ENCODE measurements at places on chromosomes 7 and 10.
A peak's percentile ranks its signal among the peaks of the same experiment; 100 is the strongest.

DNA sequence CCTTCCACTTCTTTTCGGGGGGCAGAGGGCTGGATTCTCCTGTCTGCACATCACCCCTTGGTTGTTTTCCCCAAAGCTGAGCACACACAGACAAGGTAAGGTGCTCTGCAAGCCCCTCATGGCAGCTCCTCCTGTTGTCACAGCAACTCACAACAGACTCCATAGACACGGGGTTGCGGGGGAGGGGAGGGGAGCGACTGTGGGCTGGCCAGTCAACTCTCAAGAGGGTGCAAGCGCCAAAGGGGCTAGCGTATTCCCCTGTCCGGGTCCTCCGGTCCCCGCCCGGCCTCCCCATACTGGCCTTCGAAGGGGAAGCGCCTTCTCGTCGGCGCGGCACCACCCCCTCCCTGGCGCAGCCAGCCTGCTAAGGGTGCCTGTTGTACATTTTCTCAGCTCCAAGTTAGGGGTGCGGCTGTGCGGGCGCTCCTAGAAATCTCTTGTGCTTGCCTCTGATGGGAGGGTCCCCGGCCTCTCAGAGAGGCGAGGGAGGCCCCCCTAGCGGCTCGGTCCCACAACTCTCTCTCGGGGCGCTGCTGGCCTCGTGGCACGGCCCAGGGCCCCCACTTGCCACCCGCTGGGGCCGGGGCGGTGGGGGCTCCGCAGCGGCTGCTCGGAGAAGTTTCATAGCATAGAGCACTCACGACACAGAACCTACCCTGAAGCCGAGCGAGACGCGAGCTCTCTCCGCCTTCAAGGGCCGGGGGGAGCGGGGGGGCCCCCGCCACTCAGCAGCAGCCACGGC is 498 bp downstream of the RHOBTB1 start:
- DNase-seq: peak; percentile 62

- no peak for DNase-seq
Observed at GRCh38 chr7:151599401-151600227, 79.9 kb upstream of the RHEB start.

DNA sequence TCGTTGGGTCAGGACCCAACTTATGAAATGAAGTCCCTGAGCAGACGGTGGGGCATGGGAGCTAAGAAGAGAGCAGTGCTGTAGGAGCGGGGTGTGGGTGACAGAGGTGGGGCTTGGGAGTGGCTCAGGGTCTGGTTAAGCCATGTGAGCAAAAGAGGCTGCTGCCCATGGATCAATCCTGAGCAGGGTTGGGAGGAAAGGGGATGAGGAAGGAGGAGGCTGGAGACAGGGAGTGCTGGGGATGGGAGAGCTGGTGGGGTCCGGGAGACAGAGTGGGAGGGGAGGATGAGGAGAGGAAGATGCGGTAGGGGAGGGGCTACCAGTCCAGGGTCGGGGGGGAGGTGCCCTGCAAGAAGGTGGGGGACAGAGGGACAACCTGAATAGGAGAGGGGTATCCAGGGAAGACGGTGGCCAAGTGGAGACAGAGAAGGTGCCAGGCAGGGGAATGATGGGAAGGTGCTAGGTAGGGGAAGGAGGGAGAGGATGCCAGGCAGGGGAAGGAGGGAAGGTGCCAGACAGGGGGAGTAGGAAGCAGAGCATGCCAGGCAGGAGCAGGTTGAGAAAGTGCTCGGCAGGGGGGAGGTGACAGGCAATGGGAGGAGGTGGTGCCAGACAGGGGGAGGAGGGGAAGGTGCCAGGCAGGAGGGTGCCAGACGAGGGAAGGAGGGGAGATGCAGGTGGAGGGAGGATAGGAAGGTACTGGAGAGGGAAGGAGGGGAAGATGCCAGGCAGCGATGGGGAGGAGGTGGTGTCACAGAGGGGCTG is 27.5 kb upstream of the SMARCD3 start:
- DNase-seq: no peak

- no peak for DNase-seq
Observed at GRCh38 chr10:116919706-116920105, 70.4 kb downstream of the ENO4 start.

DNA sequence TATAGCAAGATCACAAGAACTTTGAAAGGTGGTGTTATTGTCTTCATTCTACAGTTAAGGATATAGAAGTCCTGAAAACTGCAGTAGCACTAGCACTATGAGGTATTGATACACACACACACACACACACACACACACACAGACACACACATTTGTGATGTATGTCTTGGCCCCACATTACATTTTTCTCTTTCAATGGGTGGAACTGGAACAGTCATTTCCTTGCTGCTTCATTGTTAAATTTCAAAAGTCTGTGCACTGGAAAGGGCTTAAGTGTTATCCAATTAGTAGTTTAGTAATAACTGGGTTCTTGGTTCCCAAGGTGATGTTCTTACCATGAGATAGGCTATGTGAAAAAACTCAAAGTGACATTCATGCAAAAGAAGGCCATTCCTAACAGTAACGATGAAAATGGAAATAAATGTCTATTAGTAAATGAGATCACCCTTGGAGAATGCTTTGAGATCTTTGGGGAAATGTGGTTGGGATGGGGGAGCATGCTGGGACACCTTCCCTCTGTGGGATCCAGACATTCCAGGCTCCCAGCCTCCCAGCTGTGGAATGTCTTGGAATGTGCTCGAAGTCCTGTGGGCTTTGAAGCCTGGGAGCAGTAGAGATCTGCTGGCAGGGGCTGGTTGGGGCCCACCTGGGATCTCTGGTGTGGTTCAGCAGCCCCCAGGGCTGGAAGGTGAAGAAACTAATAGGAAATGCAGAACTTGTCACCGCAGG is 37.4 kb upstream of the CALD1 start:
- DNase-seq: no peak

GRCh38 chr10:89916468-89917215 is 215.3 kb downstream of the KIF20B start:
- no peak for DNase-seq

DNA sequence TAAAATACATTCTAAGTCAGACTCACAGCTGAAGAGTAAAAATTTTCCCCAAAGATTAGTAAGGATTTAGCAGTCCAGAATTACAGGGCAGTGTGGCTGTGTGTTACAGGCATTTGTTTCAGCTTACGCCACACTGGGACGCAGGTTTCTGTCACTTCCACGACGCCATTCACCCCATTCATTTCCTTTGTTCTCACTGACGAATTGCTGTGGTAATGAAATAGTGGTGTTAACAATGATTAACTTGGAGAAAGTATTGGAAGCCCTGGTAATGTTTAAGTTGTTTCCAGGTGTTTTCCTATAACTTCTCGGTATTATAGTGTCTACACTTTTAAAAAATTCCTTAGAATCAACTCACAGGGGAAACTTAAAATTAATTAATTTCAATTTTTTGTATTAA is 370.9 kb downstream of the SH2D4B start:
- no peak for DNase-seq

DNA sequence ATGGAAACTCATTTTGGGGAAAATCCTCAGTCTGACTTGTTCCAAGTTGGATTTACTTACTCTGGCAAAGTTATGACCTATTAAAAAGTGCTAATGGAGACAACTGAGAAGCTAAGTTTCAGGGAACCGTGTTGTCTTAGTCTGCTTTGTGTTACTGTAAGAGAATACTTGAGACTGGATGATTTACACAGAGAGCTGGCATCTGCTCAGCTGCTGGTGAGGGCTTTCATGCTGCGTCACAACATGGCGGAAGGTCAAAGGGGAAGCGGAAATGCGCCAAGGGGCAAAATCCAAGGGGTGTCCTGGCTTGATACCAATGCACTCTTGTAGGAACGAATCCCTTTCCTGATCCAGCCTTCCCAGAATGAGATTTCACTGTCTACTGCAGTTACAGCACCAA is 46.4 kb downstream of the MTURN start:
- no peak for DNase-seq

- no peak for DNase-seq
Observed at GRCh38 chr10:97230146-97230545, 44.4 kb upstream of the SLIT1 start.

GRCh38 chr10:7755103-7755502 is 32.7 kb downstream of the KIN start:
- no peak for DNase-seq

GRCh38 chr10:110218632-110219031 is 11.2 kb downstream of the MXI1 start:
- no peak for DNase-seq

- no peak for DNase-seq
Observed at GRCh38 chr10:128869101-128869749, 597.8 kb upstream of the MGMT start.

DNA sequence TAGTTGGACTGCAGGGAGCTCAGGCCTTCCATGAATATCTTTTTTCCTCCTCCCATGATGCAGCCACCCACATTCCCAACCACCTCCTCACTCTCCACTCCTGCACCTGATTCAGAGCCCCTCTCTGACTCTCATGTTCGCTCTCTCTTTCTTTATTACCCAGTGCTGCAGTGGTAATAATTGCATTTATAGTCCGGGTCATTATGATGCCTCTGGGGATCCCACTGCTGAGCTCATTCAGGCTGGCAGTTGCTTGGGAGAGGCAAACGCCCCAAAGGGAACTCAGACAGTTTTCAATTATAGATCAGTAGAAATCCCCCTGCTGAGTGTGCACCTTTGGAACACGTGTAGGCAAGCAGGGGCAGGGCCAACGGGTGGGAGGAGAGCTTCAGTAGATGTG is 953.0 kb downstream of the GRID1 start:
- no peak for DNase-seq

DNA sequence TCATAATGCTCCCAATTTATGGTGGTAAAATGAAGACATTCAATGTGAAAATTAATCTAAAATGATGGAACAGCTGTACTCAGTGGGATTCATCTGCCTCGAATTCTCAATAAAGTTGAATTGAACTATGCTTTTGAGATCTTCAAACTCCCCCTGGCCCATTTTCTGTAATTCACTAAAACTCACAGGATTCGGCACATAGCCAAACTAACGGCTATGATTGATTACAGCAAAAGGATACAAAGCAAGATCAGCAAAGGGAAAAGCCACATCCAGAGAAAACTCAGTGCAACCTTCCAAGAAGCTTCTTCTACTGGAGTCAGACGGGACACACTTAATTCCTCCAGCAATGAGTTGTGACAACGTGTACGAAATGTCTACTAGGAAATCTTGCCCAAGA is 307.5 kb downstream of the CNTNAP2 start:
- DNase-seq: no peak

DNA sequence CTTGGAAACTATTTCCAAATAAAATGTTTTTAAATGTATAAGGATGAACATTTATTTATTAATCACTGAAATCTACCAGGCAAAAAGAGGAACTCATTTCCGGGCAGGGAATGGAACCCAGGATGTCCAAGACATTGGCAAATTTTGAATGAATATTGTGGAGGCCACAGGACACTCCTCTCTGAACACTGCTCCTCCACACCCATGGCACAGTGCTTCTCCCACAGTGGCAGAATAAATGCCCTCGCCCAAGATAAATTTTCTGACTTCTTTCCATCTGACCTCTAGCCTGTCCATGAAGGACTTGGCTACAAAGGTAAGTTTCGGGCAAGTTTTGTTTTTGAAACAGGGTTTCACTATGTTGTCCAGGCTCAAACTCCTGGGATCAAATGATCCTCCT is 39.0 kb downstream of the HIPK2 start:
- DNase-seq: peak; percentile 9

- DNase-seq: no peak
Observed at GRCh38 chr10:128540781-128541761, 414.8 kb upstream of the MKI67 start.

DNA sequence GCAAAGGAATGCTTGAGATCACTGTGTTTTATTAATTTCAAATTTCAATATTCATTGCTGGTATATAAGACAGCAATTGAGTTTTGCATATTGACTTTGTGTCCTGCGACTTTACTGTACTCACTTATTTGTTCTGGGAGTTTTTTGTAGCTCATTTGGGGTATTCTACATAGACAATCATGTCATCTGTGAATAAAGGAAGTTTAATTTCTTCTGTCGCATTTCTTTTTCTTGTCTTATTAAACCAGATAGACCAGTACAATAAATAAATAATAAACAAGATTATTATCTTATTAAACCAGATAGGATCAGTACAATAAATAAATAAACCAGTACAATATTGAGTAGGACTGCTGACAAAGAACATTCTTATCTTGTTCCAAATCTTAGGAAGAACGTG is 448.2 kb downstream of the RPS24 start:
- no peak for DNase-seq

GRCh38 chr10:81872206-81872862 is 2.7 kb upstream of the NRG3 start:
- DNase-seq: no peak

DNA sequence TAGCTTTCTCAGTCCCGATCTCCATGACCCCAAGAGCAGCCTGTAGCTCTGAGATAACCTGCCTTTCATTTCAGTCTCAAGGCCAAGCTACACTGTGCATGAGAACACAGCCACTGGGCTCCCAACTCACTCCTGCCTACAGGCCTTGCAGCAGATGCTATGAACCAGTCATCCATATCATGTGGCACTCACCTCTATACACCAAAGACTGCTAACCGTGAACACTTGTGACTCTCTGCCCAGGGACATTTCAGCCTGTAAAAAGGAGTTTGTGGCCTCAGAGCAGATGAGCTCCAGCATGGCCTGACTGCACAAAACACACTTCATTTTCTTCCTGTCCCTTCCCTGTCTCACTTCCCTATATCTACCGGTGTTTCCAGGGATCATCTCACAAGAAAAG is 56.9 kb upstream of the NPY start:
- DNase-seq: no peak

GRCh38 chr7:129728875-129729467 is 117.5 kb downstream of the NRF1 start:
- no peak for DNase-seq

DNA sequence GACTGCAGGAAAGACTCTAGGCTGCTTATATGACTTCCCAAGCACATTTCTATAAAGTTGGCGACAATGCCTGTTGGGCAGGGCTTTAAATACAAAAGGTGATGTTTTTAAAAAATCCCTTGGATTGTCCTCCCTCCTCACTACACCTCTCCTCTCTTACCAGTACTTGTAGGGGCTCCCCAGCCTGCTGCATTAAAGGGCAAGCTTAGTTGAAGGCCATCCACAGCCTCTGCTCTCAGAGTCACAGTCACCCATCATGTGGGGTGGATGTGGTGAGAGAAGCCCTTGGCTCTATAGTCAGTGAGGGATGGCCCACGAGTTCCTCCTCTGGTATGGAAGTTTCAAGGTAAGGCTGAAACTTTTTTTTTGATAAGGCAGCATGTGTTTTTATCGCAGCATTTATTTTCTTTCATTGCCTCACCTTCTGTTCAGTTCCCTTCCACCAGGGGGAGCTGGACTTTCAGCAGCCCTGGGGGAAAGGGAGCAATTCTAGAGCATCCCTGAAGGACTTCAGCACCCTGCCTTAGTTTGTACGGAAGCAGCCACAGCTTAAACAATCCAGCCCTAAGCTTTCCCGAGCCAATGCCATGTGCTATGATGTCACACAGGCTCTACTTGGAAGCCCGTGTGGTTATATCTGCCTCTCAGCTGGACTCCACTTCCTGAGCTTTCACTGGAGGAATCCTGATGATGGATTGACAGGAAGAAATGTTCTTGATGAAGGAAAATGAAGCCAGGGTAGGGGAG is 131.9 kb downstream of the CALCR start:
- DNase-seq: no peak

DNA sequence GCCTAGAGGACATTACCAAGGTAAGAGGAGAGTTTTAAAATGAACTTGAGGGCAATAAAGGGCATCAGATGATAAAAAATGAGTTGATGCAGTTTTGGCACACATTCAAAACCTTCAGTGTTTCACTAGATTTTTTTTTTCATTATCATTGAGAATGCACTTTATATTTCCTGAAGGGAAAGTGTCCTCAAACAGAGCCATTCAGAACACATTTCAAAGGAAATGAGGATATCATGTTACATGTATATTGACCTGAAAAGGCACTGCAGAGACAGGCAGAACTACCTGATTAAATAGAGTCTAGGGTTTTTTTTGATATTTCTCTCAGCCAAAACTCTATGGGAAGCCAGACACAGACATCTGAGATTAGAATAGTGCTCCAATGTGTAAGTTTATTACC is 454.0 kb downstream of the NEBL start:
- DNase-seq: no peak

Data from activated CD8-positive, alpha-beta memory T cell treated with anti-CD3 and anti-CD28 coated beads for 24 hours (primary cell).